ENCODE measurements at places on chromosomes 12 and 14.

GRCh38 chr12:76880519-76881023 lies 1.8 kb upstream of the CSRP2 start:
- DNase-seq = no peak

- no peak for DNase-seq
These were observed 782 bp upstream of the LGR5 start for GRCh38 chr12:71438670-71439361.

GRCh38 chr14:51118993-51119392 lies 24.1 kb upstream of the TRIM9 start:
- no peak for DNase-seq

DNA sequence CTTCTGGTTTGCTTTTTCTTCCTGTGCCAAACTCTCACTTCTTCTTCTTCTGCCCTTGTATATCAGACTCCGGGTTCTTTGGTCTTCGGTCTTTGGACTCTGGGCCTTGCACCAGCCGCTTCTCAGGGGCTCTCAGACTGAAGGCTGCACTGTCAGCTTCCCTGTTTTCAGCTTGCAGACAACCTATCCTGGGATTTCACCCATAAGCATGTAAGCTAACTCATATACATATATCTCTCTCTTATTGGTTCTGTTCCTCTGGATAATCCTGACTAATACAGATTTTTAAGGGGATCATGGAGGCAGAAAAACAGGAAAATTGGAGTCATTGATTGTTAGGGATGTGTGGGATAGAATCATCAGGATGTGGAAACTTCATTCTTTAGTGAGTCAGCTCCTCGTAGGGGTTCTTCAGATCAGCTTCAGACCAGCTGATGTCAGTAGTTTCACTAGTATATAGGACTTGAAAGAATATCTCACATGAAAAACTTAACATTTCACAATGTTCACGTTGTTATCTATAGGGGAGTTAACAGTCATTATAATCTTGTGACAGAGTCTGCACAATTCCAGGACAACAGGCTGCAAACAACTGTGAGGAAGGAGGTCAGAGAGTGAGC lies 102.9 kb downstream of the RASSF9 start:
- no peak for DNase-seq

DNA sequence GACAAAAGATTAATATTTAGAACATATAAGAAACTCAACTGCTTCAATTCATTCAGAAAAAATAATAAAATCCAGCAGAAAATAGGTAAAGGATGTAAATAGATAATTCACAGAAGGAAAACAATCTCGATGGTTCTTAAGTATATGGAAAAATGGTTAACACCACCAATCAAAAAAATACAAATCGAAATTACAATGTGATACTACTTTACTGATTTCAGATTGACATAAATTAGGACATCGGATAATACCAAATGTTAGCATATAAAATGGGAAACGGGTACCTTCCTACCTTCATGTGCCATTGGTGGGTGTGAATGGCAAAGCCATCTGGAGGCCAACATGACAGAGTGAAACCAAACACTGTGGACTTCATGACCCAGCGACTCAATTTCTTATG lies 1.6 kb upstream of the PPP4R4 start:
- DNase-seq = no peak

DNA sequence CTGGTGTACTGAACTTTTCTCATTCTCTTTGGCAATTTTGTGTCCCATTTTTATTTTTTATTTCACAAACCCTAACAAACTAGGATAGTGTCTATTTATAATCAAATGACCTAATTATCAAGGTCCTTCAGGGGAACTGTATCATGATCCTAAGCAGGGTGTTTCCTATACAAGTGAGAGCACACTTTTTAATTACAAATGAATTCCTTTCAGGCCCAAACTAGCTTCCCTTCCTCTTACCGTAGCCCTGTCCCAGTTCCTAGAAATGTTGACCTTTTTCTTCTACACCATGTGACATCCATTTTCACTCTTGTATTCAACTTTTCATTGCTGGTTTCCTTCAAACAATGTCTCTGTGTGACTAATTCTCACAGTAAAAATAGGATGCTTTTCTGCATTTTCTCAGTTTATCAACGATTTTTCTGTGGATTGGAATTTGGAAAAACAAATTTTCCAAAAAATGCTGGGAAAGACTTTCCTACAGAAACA lies 411.4 kb downstream of the CCDC91 start:
- no peak for DNase-seq

DNA sequence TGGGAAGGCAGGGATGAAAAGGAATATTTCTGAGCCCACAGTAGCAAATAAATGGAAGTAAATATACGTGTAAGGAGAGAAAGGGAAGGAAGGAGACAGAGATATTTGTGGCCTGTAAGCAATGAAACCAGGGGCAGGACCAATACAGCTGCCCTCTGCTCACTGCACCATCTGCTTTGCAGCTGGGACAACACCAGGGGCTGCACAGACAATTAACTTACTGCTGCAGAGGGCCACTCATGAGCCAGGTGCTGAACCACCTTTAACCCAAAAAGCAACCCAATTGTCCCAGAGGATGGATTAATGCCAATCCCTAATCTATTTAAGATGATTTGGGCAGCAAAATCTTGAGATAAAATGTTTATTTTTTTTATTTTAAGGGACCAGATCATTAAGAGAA lies 30.6 kb upstream of the TMX1 start:
- peak; percentile 76 for DNase-seq

DNA sequence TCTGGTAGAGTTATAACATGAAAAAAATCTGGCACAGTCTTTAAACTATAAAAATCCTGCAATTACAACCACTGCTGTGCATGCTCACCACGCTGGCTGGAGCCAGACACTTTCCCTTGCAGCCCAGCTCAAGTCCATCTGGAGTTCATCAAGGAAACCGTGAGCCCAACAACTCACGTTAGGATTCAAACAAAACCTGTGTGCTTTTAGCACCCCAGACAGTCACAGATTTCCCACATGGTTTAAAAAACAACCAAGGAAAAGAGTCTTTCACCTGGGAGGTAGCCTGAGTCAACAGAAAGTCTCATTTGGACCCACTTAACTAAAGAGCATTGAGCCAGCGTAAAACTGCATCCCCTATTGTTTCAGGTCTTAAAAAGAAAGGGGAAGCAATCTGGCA lies 4.7 kb downstream of the LRIG3 start:
- DNase-seq = peak; percentile 42

GRCh38 chr12:6688543-6688998 lies 604 bp downstream of the ZNF384 start:
- no peak for DNase-seq

GRCh38 chr14:69554500-69554899 lies 20.2 kb downstream of the CCDC177 start:
- no peak for DNase-seq

- no peak for DNase-seq
These were observed 207.4 kb downstream of the TMEM132D start for GRCh38 chr12:129696405-129696804.

- DNase-seq = no peak
These were observed 39.2 kb downstream of the NFKBIA start for GRCh38 chr14:35365130-35366055.

DNA sequence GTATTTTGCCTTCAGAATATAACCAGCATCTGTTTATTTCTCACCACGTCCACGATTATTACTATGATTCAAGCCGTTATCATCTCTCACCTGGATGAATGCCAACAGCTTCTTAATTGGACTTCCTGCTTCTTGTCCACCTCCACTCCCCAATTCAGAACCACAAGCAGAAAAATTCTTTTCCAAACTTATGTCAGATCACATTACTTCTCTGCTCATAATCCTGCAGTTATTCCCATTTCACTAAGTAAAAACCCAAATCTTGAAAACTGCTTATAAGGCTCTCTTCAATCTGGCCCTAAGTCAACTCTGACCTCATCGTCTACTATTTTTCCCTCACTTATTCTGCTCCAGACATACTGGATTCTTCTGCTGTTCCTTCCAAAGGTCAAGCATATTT lies 2.0 kb downstream of the CRY1 start:
- no peak for DNase-seq

DNA sequence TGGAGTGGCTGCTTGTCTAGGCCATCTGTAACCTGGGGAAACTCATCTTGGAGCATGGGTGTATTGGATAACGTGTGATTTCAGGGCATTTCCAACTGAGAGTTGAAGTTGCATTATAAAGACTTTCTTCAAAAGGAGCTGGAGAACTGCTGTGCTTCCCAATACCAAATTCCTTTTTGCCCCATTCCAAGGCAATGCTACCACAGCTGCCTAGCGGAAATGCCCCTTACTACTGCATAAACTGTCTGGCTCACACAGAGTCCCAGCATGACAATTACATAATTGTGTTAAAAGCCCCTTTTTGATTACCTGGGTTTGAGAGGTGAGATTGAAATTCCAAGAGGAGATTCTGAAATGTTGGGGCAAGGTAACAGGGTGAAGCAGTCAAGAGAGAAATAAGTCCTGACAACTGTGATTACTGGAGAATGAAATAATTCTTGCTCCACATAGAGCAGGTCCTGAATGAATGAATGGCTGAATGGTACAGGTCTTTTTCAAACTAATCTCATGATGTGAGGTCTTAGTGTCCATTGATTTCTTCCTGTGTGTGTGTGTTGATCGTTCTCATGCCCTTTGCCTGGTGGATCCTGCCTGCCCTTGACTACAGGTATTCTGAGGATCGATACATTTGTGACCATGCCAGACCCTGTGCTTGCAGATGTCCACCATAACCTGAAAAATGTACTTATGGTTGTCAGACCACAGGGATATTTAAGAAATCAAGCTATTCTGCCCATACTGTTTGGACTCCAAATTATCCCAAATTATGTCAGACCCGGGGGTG lies 386.5 kb downstream of the GRIN2B start:
- no peak for DNase-seq

DNA sequence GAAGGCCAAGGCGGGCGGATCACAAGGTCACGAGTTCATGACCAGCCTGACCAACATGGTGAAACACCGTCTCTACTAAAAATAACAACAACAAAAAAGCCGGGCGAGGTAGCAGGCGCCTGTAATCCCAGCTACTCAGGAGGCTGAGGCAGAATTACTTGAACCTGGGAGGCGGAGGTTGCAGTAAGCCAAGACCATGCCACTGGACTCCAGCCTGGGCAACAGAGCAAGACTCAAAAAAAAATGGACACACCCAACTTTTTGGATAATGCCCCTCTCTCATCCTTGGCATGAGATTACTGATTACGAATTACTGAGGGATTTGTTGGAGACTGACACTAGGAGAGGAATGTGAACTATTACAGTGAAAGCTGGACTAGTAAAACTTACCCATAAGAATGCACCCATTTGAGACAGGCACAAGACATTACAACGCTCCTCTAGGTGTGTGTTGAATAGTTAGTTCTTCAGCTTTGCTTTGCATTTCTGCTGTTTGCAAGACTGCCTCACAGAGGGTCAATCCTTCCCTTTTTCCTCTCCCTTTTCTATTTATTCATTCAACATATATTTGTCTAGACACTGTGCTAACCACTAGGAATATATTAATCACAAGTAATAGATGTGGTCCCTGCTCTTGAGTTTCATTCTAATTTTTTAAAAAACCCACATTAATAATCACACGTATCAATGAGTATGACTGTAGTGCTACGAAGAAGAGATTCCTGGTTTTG lies 46.0 kb upstream of the OR5AU1 start:
- no peak for DNase-seq

DNA sequence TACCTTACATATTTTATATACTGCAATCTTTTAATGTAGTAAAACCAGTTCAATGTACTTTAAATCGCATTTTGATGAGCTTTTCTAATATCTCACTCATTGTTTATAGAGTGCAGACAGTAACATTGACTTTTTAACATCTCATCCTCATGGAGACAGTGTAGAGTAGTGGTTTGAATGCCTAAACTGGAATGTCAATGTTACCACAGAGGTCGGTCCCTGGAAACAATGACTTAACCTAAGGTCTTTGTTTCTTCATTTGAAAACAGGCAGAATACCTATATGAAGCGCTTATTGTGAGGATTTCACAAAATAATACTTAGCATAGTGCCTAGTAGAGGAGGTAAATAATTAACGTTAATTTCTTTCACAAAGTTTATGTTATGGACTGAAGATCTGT lies 5.0 kb downstream of the CDK17 start:
- no peak for DNase-seq

DNA sequence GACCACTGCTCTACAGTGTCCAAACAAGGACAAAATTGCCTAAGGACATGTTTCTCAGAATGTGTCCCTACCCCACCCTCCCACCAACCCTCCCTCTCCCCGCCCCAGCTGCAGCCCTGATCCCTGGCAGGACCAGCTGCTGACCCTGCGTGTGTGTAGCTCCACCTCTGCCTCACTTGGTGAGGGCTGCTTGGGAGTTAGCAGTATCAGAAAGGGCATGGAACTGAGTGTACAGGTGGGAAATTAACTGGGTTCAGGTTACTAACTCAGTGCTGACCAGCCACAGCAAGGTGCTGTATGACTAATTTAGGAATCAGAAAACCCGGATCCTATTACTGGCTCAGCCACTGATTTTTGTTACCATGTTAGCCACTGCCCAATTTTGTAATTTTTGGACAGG lies 11.3 kb upstream of the PLEKHD1 start:
- no peak for DNase-seq

GRCh38 chr12:124732275-124733075 lies 131.2 kb downstream of the SCARB1 start:
- no peak for DNase-seq

GRCh38 chr12:76398106-76398505 lies 49.9 kb upstream of the BBS10 start:
- DNase-seq = no peak

GRCh38 chr12:20140751-20141150 lies 227.6 kb upstream of the PDE3A start:
- no peak for DNase-seq

DNA sequence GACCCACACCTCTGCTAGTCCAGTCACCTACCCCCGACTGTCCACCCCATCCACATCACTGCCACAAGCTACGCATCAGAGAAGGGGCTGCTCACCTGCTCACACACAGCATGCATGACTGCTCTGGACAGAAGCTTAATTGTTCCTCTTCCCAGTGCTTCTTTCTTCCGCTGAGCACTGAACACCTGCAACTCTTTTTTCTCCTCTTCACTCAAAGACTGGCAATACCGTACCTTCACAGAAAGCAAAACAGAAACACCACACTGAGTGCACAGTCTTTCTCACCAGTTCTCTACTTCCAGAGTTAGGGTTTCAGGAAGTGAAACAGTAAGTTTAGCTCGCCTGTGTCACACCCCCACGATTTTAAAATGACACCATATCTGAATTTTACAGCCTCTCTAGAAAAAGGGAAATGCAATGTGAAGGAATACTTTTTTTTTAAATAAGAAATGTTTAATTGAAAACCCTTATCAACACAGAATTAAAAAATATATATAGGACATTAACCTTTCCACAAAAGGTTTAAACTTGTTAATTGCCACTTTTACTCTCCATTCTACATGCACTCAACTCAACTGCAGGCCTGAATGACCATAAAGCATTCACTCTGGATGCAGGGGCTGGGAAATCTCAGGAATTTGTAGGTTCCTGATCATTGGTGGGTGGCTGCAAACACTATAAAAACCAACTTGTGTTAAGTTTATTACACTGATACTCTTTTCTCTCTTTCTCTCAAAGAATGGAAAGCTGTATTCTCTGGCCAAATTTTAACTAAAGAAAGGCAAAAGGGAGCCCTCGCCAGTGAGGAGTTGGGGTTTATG lies 120.0 kb downstream of the PRICKLE1 start:
- no peak for DNase-seq

- DNase-seq = no peak
These were observed 310.0 kb upstream of the DDHD1 start for GRCh38 chr14:53462931-53463778.
